ENCODE measurements at places on chromosomes 2 and 18. TPM values are rescaled to one million over a fixed set of nuclear protein-coding genes. Genes with fewer than 3 reads are reported as not detected.

MC5R gene
- total RNA-seq, result not detected

PRKAG3 gene
- not detected for total RNA-seq

AKAIN1 gene
- not detected for total RNA-seq

AQP12A gene
- total RNA-seq, result not detected

LYPD6B gene
- total RNA-seq, result not detected

DNA sequence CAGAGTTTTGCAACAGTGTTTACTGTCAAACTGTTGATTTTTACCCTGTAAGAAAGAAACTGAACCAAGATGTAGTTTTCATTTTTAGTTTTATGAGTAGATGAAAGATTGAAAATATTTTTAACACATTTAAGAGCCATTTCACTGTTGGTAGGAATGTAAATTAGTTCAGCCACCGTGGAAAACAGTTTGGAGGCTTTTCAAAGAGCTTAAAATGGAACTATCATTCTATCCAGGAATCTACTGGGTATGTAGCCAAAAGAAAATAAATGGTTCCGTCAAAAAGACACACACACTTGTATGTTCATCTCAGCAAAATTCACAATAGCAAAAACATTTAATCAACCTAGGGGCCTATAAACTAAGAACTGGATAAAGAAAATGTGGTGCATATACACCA is 729.8 kb upstream of the CDH7 start:
- no peak for DNase-seq
- no peaks in the 10 kb centered on the region for H3K36me3 ChIP-seq
- no peak overlapping the region for H3K27ac ChIP-seq
- no peak overlapping the region for H3K4me3 ChIP-seq
- no peaks in the 10 kb centered on the region for H3K27me3 ChIP-seq
- H3K4me1 ChIP-seq, result no peaks in the 10 kb centered on the region

DNA sequence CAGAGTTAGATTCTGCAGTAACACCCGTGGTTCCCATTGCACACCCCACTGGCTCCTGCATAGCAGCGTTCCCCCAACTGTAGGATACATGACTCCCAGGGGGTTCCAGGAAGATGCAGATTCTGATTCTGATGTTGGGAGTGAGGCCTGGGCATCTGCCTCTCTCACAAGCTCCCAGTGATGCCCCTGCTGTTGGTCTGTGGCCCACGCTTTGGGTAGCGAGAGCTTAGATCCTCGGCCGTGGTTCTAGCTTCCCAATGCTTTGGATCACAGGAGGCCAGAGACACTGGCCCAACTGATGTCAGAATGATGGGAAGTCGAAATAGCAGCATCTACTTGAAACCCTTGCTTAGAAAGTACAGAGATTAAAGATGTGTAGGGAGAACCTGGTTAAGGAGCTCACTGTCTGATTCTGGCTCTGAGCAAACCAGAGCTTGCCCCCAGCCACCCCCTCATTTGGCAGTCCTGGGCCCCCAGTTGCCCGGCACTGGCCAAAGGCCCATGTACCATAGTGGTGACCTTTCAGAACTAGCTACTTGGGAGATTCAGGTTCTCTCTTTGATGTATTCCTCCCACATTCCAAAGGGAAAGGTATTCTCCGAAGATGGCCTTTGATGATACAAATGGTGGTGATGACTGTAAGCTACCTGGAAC is 197.5 kb downstream of the FAM210A start:
- no peak overlapping the region for H3K4me3 ChIP-seq
- no peaks in the 10 kb centered on the region for H3K36me3 ChIP-seq
- no peaks in the 10 kb centered on the region for H3K27me3 ChIP-seq
- H3K4me1 ChIP-seq, result no peaks in the 10 kb centered on the region

GRCh38 chr2:176746411-176746810 is 466.2 kb upstream of the HNRNPA3 start:
- H3K4me1 ChIP-seq, result peaks cover 13% of the 10 kb centered on the region
- H3K4me3 ChIP-seq, result no peak overlapping the region
- no peaks in the 10 kb centered on the region for H3K27me3 ChIP-seq
- no peak for DNase-seq
- H3K27ac ChIP-seq, result no peak overlapping the region

DNA sequence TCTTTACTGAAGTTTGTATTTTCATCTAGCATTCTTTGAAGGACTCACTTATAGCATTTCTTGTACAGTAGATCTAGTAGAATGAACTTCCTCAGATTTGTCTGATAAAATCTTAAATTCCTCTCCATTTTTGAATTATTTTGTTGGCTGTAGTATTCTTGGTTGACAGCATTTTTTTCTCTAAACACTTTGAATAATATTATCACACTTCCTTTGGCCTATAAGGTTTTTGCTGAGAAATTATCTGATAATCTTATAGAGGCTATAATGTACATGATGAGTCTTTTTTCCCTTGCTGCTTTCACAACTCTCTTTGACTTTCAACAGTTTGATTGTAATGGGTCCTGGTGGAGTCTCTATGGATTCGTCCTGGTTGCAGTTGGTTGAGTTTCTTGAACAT is 169.5 kb downstream of the NOL4 start:
- H3K4me3 ChIP-seq, result no peak overlapping the region
- no peak overlapping the region for H3K27ac ChIP-seq
- H3K4me1 ChIP-seq, result no peaks in the 10 kb centered on the region

DNA sequence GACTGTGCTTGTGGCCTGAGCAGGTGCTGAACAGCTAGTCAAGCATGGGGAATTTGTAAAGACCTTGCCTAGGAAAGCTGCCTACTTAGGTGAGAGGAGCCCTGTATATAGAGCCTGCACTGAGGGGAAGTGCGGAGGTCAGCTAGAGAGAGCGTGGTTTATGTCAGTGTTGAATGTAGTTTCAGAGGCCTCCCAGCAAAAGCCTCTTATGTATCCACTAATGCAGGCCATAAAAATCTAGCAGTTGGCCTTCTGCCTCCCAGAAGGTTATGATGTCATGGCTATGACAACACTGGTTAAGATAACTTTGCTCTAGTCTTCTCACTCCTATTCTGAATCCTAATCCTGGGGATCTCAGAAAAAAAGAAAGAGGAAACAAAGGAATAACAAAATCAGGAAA is 88.9 kb downstream of the ASXL3 start:
- H3K27ac ChIP-seq, result no peak overlapping the region
- H3K4me1 ChIP-seq, result no peaks in the 10 kb centered on the region
- H3K4me3 ChIP-seq, result no peak overlapping the region
- no peak for DNase-seq
- H3K27me3 ChIP-seq, result no peaks in the 10 kb centered on the region

- peaks cover 77% of the 10 kb centered on the region for H3K4me1 ChIP-seq
- peak; percentile 35 for DNase-seq
- H3K27ac ChIP-seq, result peak overlapping the region; percentile 66
- H3K27me3 ChIP-seq, result no peaks in the 10 kb centered on the region
- H3K4me3 ChIP-seq, result no peak overlapping the region
Observed at GRCh38 chr2:43452318-43452731, 143.5 kb downstream of the THADA start.

DNA sequence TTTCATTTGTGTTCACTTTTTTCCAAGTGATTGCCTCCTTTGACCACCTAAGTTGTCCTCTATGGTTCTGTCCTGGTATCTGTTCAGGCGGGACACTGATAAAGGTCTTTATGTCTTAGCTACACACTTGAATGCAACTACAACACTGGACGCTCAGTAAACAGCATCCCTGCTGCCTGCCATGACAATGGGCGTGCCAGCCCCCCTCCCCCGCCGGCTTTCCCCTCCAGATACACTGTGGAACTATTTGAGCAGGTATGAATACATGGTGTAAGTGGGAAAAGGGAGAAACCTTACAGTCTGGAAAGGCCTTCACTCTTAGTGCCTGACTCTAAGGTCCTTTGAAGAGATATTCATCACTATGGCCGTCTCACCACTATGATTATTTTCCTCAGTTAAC is 5.7 kb downstream of the AGBL5 start:
- DNase-seq, result no peak
- H3K27ac ChIP-seq, result no peak overlapping the region
- no peaks in the 10 kb centered on the region for H3K27me3 ChIP-seq
- H3K4me3 ChIP-seq, result no peak overlapping the region

DNA sequence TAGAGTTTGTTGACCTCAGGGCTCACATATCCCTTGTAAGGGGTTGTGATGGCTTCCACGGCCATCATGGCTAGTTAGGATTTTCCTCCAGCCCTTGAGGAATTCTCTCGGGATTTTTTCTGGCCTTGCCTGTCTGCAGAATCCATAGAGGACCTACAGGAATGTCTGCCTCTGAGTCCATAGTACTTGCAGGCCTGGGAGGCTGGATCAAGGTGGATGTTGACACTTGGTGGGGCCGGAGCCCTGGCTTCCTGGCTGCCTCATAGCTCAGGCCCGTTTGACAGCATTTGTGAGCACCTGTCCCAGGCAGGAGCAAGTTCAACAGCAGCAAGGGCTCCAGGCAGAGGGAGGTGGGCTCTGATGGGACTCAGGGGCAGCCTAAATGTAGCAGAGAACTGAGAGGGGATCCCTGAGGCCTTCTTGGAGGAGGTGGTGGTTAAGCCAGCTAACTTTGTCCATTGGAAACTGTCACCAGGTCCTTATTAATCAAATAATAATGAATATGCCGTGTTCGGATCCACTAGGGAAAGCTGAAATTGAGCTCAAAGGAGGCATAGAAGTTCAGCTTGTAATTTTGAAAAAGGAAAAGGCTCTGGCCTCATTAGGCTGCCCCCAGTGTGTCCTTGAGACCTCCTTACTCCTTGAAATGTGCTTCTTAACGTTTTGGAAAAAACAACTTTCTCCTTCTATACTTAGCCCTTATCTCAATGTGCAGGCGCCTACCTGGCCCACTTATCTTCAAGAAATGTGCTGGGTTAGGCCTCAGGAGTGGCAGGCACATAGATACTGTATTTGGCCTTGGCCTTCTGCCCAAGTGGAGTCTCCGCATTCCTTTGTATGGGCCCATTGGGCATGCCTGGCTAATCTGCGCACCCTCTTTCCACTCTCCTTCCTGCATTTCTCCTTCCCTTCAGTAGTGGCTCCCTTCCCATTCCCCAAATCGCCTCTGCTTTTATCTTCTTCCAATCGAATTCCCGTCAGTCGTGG is 66.9 kb downstream of the HPCAL1 start:
- peak overlapping the region; percentile 21 for H3K27ac ChIP-seq
- peaks cover 38% of the 10 kb centered on the region for H3K4me1 ChIP-seq
- no peaks in the 10 kb centered on the region for H3K27me3 ChIP-seq
- H3K4me3 ChIP-seq, result no peak overlapping the region

GRCh38 chr18:12744103-12744502 is 41.3 kb downstream of the PSMG2 start:
- H3K4me1 ChIP-seq, result no peaks in the 10 kb centered on the region
- no peak for DNase-seq
- H3K27me3 ChIP-seq, result no peaks in the 10 kb centered on the region
- H3K4me3 ChIP-seq, result no peak overlapping the region
- no peak overlapping the region for H3K27ac ChIP-seq

GRCh38 chr2:96903318-96903717 is 33.4 kb upstream of the SEMA4C start:
- no peak for DNase-seq
- no peak overlapping the region for H3K4me3 ChIP-seq
- H3K27ac ChIP-seq, result no peak overlapping the region

GRCh38 chr2:237045449-237045848 is 40.2 kb upstream of the COPS8 start:
- DNase-seq, result no peak
- no peak overlapping the region for H3K4me3 ChIP-seq
- no peaks in the 10 kb centered on the region for H3K36me3 ChIP-seq
- no peaks in the 10 kb centered on the region for H3K27me3 ChIP-seq
- H3K27ac ChIP-seq, result no peak overlapping the region
- peaks cover 11% of the 10 kb centered on the region for H3K4me1 ChIP-seq

Data from thyroid gland (tissue), 4 donors.